Activated CD4-positive, alpha-beta memory T cell treated with anti-CD3 and anti-CD28 coated beads for 36 hours (primary cell): ENCODE measurements at places on chromosomes 7 and 10.

GRCh38 chr10:22710139-22710745 is 4.1 kb downstream of the PIP4K2A start:
- DNase-seq = peak; percentile 38

DNA sequence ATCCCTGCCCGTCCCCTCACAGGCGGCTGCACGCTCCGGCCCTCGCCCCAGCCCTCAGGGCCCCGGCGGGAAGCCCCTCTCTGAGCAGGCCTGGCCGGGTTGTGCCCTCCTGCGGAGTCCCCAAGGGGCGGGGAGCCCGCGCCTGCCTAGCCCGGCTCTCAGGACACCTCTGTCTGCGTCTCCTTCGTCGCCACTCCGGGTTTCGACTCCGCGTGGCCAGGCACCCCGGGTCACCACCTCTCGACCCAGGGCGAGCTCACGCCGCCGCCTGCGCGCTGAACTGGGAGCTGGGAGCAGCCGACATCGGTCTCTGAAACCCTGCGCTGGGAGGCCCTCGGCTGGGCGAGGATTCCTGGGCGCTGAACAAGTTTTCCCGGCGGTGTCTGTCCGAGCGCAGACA is 6.2 kb upstream of the OGDHL start:
- DNase-seq = no peak

GRCh38 chr10:126387931-126388911 is at the start of gene ADAM12:
ADAM12 (minus strand) TSS chr10:126388477; CDS start chr10:126388145, 332 bp downstream.
- DNase-seq = no peak

GRCh38 chr7:55056068-55056467 is 37.3 kb downstream of the EGFR start:
- DNase-seq = no peak

GRCh38 chr10:100006243-100006886 is 3.4 kb downstream of the DNMBP start:
- DNase-seq = peak; percentile 12

- no peak for DNase-seq
Observed at GRCh38 chr10:43821103-43821502, 172.4 kb upstream of the ZNF32 start.

DNA sequence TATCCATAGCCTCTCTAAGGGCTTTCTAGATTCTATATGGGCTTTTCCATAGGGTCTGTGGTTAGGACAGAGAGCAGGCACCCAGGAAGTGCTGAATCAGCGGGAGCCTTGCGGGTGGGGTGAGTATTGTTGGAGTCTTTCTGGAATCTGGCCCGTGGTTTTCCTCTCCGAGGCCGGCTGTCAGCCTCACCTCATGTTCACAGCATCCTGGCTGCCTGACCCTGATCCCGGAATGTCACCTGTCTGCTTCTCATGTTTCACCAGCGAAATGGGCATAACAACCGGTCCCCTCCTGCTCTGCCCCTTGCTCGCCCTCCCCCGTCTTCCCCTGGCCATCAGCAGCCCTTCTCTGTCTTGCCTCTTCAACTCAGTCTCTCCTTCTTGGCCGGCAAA is 36.5 kb downstream of the DDIT4 start:
- DNase-seq = no peak

GRCh38 chr10:117885206-117885829 is 161.4 kb downstream of the RAB11FIP2 start:
- DNase-seq = no peak

- DNase-seq = peak; percentile 54
Observed at GRCh38 chr10:23702977-23703414, 264.1 kb downstream of the OTUD1 start.

GRCh38 chr7:45717537-45718235 is 143.5 kb downstream of the ADCY1 start:
- no peak for DNase-seq

DNA sequence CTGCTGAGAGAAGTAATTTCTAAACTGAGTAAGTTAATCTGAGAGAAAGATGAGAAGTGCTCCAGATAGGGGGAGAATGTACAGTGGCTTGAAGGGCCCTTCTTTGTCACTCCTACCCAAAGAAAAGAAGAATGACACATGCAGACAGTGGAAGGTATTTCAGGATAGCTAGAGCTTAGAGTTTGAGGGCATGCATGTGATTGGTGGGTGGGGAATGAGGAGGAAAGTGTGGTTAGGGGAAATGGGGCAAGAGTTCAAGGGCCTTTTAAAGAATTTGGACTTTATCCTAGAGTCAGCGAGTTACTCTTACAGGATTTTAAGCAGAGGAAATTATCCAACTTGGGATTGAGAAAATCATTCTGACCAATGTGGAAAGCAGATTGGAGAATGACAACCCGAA is 50.0 kb downstream of the ANLN start:
- DNase-seq = no peak

- DNase-seq = no peak
Observed at GRCh38 chr10:117550076-117550475, 7.5 kb downstream of the EMX2 start.

GRCh38 chr10:88783724-88784123 is 18.8 kb upstream of the LIPM start:
- no peak for DNase-seq

- DNase-seq = no peak
Observed at GRCh38 chr10:70121281-70121949, 11.2 kb downstream of the AIFM2 start.

GRCh38 chr10:126049759-126050700 is 153.7 kb downstream of the FANK1 start:
- no peak for DNase-seq

GRCh38 chr7:39133088-39133487 is 155.4 kb downstream of the POU6F2 start:
- DNase-seq = no peak

DNA sequence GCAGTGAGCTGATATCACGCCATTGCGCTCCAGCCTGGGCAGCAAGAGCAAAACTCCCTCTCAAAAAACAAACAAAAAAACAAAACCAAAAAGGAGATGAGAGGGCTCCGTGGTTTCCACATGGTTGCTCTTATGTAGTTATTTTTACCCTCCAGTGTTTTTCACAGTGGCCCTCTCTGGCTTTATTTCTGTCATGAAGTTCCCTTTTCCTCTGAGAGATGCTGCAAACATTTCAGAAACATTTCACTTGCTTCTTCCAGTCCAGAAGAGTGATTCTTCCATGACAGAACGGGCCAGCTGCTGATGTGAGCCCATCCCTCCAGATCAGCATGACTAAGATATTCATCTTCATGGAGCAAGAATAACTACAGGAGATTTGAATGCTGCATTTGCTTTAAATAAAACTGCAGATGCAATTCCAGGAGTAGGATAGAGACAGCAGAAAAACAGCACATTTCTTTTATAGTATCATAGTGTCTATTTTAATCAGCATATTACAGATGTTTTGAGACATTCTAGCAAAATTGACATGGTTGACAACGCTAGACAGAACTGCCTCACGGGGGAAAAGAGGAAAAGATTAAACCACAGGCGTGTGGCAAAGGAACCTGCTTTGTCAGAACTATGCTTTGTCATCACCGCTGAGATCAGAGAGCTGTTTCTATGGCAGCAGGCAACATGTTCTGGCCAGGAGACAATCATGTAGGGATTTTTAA is 40.3 kb downstream of the NRCAM start:
- peak; percentile 27 for DNase-seq

- no peak for DNase-seq
Observed at GRCh38 chr7:39238234-39238869, 260.6 kb downstream of the POU6F2 start.

- DNase-seq = no peak
Observed at GRCh38 chr7:140857048-140857447, 67.7 kb downstream of the BRAF start.

- DNase-seq = no peak
Observed at GRCh38 chr10:97129666-97130065, 56.1 kb downstream of the SLIT1 start.

- no peak for DNase-seq
Observed at GRCh38 chr10:116873134-116873533, 23.8 kb downstream of the ENO4 start.

DNA sequence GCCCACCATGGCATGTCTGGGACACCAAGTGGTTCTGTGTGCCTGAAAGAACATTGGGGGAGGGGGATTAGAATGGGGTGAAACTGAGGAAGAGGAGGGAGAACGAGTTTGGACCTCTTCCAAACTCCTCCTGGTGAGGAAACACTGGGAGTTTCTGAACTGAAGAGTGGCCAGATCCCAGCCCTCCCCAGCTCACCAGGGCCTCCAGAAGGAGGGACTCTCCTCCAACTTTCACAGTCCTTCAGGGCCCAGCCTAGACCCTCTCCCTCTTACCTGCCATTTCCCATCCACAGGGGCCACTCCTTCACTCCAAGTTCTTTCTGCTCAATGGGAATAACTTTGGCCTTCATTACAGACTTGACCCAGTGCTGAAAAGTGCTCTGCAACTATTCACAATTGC is 132.0 kb upstream of the FOXK1 start:
- no peak for DNase-seq

DNA sequence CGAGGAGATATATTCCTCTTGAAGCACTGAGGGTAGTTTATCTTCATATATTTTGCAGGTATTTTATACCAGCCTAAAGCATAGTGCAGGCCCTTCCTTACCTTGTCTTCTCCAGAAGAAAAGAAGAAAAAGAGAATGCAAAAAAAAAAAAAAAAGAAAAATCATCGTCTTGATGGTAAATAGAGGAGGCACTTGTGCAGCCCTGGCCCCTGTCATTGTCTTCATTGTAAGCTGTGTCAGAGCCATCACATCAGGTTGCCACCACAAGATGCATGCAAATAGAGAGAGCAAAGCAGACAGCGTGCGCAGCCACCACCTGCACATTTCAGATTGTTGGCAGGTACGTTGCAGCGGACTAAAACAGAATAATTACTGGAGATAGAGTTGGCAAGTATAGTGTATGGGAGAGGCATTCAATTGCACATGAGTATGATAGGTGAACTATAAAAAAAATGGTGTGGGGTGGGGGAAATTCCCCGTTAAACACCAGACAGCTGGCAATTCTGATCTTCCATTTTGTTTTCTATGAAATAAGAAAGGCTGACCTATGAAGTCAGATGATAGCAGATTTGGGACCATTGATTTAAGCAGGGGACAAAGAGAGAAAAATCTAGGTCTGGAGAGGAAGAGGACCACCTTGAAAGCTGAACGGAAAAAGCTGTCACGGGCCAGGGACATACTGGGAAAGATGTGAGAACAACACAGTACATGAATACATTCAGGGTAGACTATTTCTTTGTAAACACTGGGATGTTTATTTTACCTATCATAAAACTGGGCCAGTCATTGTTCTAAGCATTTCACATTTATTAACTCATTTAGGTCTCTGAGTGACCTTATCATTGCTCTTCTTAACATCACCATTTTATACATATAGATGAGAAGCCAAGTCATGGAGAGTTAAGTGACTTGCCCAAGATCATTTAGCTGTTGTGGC is 306.3 kb upstream of the SP8 start:
- DNase-seq = no peak

DNA sequence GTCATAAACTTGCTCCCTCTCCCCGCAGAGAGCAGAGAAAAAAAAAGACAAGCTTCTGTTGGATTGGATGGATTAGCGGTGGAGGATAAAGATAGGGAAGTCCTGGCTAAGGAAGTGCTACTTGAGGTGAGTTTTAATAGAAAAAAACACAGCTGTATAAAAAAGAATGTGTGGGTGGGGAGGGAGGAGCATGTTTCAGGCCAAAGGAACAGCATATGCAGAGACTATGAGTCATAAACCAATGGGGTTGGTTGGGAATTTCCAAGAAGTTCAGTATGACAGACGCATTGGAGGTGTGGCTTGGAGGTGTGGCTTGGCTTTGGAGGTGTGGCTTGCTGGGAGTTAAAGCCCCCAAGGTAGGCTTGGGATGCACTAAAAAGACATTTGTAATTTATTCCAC is 103.0 kb upstream of the LSM8 start:
- peak; percentile 64 for DNase-seq

- DNase-seq = no peak
Observed at GRCh38 chr10:707861-708260, 18.4 kb upstream of the DIP2C start.

GRCh38 chr7:29920491-29920890 is 69.1 kb downstream of the SCRN1 start:
- DNase-seq = no peak
